Suppressor macrophage (primary cell): ENCODE measurements at places on chromosomes 12 and 14.

- DNase-seq: no peak
Measured at GRCh38 chr12:105318651-105319483, 11.6 kb upstream of the C12orf75 start.

DNA sequence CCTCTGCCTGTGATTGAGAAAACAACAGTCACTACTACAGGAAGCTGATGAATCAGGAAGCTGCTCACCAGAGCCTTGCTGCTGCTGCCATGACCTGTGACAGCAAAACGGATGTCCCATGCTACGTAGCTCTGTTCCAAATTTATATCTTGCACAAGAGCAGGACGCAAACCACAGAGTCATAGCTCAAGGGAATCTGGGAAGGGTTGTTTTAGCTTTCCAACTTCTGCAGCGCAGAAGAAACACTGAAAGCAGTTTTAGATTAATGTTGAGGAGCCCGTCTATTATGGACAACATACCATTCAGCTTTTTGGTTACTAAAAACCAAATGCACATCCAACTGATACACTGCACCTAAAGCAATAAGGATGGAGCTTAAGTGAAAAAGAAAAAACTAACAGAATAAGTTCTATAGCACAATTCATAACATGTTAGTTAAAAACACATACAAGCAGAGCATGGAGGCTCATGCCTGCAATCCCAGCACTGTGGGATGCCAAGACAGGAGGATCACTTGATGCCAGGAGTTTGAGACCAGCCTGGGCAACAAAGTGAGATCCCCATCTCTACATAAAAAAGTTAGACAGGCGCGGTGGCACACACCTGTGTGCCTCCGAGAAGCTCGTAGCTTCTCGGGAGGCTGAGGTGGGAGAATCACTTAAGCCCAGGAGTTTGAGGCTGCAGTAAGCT is 1.7 kb upstream of the ANKRD33 start:
- DNase-seq: peak; percentile 98

DNA sequence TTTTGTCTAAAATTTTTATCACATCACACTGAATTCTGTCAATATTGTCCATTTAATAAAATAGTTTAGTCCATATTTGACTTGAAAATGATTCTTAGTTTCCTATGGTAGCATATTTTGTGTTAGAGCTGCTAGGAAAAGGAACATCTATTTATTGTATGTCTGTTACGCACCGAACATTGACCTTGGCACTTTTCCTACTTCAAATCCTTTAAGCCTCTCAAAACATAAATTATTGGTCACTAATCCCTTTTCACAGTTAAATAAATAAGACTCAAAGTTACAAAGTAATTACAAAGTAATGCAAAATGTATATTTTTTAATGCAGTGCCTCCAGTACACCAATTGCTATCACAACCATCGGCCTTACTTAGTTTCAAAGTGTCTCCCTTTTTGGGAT is 28.5 kb downstream of the DCN start:
- no peak for DNase-seq

DNA sequence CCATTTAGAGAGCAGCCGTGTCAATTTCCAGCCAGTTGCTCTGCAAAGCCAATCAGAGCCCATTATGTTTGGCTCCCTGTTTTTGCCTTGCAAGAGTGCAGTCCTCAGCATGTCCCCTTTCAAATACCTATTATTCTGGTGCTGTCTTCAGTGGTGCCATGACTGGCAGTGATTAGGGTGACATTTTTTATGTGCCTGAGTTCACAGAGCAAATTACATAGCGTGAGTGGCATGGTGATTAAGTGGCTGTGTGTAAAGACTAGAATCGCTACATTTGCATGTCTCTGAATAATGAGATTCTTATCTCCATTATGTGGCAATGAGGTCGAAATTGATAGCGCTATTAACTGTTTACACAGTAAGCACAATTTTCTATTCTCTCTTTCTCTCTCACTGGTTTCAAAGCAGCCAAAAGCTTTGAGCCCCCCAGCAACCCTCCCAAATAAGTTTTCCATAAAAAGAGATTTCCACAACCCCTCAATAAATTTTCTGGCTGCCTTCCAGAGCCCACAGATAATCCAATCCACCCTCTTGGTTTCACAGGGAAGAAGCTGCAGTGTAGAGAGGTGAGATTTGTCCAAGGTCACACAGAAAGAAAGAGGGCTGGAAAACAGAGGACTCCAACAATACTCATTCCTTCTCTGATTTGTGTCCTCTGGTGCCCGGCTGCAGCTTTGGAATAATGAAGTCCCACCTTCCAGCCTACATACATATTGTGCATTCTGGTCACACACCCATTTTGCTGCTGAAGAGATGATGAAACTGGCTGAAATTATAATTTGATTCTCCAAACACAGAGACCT is 58.8 kb upstream of the NUDT4 start:
- no peak for DNase-seq

GRCh38 chr14:52318062-52318461 is 4.0 kb downstream of the PTGER2 start:
- DNase-seq: no peak

DNA sequence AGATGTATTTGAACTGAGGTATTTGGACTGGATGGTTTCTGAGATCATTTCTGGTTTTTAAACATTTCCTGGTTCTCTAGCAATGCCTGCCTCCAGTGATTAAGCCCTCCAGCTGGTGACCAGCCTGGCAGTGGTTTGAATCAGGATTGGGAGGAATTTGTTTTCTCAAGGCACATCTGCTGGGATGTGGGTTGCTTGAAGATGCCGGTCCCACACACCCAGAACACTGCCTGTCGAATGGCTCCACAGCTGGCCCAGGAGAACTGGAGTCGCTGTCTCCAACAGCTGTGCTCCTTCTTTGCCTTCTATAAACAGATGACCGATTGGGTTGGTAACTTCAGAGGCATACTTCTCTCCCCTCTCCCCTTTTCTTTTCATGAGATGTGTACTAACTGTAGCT is 258.0 kb upstream of the DDHD1 start:
- DNase-seq: no peak

- peak; percentile 88 for DNase-seq
Measured at GRCh38 chr14:104735830-104736642, 12.0 kb downstream of the ADSS1 start.

DNA sequence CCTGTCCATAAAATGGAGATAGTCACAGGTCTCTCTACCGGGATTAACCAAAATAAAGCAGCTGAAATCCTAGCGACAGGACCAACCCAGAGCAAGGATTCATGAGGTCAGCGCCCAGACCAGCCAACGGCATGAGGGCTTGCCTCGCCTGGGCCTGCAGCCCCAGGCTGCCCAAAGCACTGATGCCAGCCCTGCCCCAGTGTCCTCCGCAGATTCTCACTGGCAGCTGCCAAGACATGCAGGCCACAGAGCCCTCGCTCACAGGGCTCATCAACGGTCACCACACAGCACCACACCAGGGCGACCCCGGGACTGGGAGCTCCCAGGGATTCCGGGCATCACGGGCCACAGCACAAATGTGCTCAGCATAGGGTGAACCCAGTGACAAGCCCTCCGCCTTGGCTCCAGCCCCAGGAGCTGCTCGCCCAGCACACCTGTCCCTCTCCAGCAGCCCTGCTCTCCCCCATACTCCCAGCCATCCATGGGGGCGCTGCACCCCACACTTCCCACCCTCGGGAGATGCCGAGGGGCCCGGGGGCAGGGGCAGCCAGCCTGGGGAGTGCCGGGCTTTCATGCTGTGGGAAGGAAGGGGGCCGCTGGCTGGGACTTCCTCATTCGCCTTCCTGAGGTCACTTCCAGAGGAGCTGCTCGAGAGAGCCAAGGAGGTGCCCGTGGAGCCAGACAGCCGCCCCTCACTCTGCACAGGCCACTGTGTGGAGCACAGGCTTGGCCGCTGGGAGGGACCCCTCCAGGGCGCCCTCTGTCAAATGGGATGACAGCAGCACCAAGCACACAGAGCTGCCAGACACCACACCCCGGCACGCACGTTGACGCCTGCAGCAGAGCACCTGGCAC is 14.1 kb downstream of the RAB35 start:
- DNase-seq: peak; percentile 64

GRCh38 chr14:48614003-48614402 is 938.6 kb upstream of the MDGA2 start:
- DNase-seq: no peak

- DNase-seq: peak; percentile 43
Measured at GRCh38 chr12:12008232-12008850, 62.4 kb upstream of the BCL2L14 start.

DNA sequence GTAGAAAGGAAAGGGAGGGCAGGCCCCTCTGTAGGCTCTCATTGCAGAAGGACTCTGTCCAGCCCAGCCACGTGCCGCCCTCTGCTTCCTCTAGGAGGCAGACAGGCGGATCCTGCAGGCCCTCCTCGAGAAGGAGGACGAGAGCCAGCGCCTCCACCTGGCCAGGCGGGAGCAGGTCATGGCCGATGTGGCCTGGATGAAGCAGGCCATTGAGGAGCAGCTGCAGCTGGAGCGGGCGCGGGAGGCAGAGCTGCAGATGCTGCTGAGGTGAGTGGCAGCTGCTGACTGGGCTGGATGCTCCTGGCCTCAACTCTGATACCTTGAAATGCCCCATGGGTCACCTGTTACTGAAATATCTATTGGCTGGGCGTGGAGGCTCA is 10.9 kb downstream of the TCHP start:
- DNase-seq: no peak

DNA sequence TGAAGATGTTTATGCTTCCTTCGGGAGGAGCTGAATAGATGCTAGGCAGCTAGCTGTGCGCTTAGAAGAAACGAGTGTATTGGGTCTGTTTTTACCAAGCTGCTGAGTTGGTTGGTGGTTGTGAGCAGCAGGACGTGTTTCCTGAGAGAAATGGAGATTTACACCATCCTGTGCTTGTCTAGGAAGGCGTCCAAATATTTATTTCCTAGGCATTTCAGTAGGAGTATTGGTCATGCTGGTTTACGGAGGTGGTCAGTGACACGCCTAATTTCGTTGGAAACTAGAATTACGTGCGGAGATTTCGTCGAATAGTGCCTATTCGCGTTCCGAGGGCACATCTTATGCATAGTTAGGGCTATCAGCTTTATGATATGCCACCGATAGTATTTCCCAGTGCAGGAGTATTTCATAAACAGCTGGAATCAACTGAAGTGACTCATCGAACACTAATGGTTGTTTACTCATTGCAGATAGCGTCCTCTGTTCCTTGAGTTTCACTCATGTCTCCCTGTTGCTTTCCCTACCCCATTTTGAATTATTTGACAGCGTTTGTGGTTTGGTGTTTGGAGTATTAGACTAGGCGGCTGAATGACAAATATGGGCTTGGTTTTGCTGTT is 780 bp downstream of the TBC1D15 start:
- peak; percentile 76 for DNase-seq

DNA sequence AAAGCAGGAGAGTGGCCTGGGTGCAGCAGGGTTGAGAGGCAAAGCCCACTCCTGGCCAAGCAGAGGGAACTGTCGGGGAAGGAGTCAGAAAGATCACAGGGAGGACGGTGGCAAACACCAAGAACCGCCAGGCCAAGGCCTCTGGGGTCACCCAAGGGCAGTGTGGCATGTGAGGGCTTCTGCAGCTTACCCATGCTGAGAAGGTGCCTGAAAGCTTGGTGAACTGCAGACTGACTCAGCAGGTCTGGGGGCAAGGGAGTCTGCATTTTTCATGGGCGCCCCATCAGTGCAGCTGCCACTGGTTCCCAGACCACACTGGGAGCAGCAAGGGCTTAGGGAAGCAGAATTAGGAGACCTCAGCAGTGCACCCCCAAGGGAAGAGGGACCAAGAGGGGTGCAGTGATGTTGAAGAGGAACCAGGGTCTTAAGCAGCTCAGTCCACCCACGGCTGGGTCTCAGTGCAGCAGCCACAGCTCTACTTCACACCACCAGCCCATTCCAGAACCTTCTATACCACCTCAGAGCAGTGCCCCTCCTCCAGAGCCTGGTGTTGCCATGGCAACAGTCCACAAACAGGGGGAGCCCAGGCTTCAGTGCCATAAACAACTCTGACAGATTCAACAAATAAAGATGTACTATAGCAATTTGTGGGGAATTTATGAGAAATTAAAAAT is 59.4 kb downstream of the ITPK1 start:
- no peak for DNase-seq

GRCh38 chr12:114168061-114168460 is 201.9 kb upstream of the RBM19 start:
- no peak for DNase-seq

DNA sequence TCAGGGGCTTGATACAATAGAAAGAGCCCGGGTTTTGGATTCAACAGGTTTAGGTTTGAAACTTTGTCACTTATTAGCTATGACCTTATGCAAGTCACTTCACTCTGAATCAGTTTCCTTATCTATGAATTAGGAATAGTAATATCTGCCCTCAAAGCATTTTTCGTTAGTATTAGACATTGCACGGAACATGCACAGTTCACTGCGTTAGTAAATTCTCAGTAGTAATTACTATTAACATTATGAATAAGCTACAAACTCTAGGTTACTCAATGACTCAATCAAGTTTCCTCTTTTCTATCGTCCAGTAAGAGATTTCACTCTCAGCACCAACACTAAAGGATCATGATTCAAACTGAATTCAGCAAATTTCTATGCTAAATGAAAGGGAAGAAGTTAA is 150.3 kb downstream of the CEP83 start:
- peak; percentile 32 for DNase-seq

DNA sequence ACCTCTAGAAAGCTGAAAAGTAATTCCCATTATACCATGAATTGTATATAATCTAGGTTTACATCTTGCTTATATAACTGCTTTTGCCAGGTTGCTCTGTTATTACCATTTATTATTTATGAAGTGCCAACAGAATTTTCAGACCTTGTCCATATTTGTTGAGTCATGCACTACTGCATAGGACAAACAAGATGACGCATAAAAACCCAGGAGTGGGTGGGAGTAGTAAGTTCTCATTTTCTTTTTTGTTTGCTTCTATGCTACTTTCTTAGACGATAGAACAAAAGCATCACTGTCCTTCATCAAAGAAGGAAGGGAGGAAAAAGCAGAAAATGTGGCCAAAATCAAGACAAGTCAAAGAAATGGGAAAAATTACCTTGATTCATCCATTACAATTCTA is 119.0 kb upstream of the RASSF8 start:
- DNase-seq: peak; percentile 31

GRCh38 chr14:96906434-96906833 is 109.3 kb downstream of the VRK1 start:
- DNase-seq: no peak

DNA sequence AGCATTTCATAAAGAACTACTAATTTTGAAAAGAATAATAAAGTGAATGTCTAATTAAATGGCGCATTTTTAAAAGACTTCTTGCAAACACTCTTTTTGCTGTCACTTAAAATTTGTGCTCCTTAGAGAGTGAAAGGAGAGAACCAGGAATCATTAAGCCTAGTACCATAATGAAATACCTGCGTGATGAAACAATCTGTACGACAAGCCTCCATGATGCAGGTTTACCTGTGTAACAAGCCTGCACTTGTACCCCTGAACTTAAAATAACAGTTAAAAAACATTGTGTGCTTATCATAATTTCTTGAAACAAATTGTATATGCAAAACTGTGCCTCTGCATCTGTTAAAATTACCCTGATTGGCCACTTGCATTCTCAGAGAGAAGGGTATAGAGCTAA is 108.1 kb downstream of the MGAT4C start:
- no peak for DNase-seq
